ENCODE measurements at places on chromosomes 12 and 14. TPM values are rescaled to one million over a fixed set of nuclear protein-coding genes. Genes with fewer than 3 reads are reported as not detected.

Gene IL22
- total RNA-seq, result not detected

Gene FSCB
- total RNA-seq, result not detected

Gene SLC17A8
- total RNA-seq, result 0.06 TPM

Gene SP7
- total RNA-seq, result not detected

Gene IFNG
- total RNA-seq, result not detected

Gene TMEM63C
- 7.9 TPM for total RNA-seq

Gene ERP27
- not detected for total RNA-seq

Gene KLRC3
- not detected for total RNA-seq

Gene CLIP1
- total RNA-seq, result 30.6 TPM

Gene PRPF40B
- total RNA-seq, result 7.5 TPM

Gene KCNMB4
- total RNA-seq, result 0.35 TPM

Gene TMEM52B
- 0.18 TPM for total RNA-seq

Gene CFAP54
- total RNA-seq, result 1.1 TPM

Gene FAM186B
- total RNA-seq, result 0.11 TPM

Gene SMCO2
- total RNA-seq, result not detected

Gene TSHR
- not detected for total RNA-seq

Gene STAB2
- total RNA-seq, result 0.01 TPM

Gene SYNE2
- total RNA-seq, result 10.0 TPM

Gene KIF5A
- 0.20 TPM for total RNA-seq

Gene RAPGEF3
- 0.61 TPM for total RNA-seq

Gene AQP5
- total RNA-seq, result not detected

Gene ZBTB39
- 4.3 TPM for total RNA-seq

Gene AGAP2
- total RNA-seq, result 0.23 TPM

Gene SLCO1B1
- 0.28 TPM for total RNA-seq

Gene IL31
- total RNA-seq, result not detected

Gene TSPAN9
- total RNA-seq, result 53.0 TPM

Gene DBX2
- not detected for total RNA-seq

Gene PMEL
- total RNA-seq, result 1.1 TPM

Measured in A549 treated with AZD2906 at 1 μM for 4 hours (cell line).